Hepatocyte (in vitro differentiated cells): ENCODE measurements at places on chromosomes 7 and 10. TPM values are rescaled to one million over a fixed set of nuclear protein-coding genes. Genes with fewer than 3 reads are reported as not detected.
A peak's percentile ranks its signal among the peaks of the same experiment; 100 is the strongest.

DNA sequence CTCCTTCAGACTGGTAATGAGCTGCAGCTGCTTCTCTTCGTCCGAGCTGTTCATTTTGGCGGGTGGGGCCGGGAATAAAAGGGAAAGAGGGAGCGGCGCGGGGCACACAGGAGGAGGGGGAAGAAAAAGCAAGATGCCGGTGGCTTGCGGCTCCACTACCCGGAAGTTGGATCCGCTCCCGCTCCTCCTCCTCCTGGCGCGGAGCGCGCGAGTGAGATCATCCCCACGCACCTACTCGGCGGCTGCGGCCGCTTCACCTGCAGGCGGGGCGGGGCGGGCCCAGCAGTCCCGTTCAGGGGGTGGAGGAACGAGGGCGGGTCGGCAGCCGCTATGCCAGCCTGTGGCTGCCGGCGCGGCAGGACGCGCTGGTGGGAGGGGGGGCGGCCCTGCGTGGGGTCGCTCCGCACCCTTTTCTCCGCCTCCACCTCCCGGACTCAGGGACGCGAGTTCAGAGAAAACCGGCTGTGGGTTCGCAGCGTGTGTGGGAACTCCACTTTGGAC is at the start of gene SHTN1:
Gene SHTN1, minus strand, starts transcription at position 162 of the 501 bp plus-strand sequence. Its CDS starts 108 bp downstream, at position 54.
- peak within 1 kb of the TSS; percentile 93 for H3K4me3 ChIP-seq
- no peaks in the 10 kb centered on the region for H3K27me3 ChIP-seq
- peak; percentile 93 for DNase-seq
- peak within 1 kb of the TSS; percentile 98 for H3K27ac ChIP-seq
- H3K36me3 ChIP-seq = no peaks in the 10 kb centered on the region

- peaks cover 10% of the 10 kb centered on the region for H3K4me1 ChIP-seq
- peak overlapping the region; percentile 24 for H3K27ac ChIP-seq
- H3K36me3 ChIP-seq = no peaks in the 10 kb centered on the region
- no peak overlapping the region for H3K4me3 ChIP-seq
- no peaks in the 10 kb centered on the region for H3K27me3 ChIP-seq
Observed at GRCh38 chr10:13102002-13102794, 2.2 kb downstream of the OPTN start.

- H3K4me1 ChIP-seq = peaks cover 14% of the 10 kb centered on the region
- no peak overlapping the region for H3K4me3 ChIP-seq
- peak overlapping the region; percentile 50 for H3K27ac ChIP-seq
- H3K36me3 ChIP-seq = no peaks in the 10 kb centered on the region
Observed at GRCh38 chr7:158498443-158499081, 89.1 kb downstream of the PTPRN2 start.

GRCh38 chr7:43557831-43558495 is 24.9 kb upstream of the STK17A start:
- H3K4me1 ChIP-seq = no peaks in the 10 kb centered on the region
- no peak for DNase-seq
- H3K4me3 ChIP-seq = no peak overlapping the region
- no peaks in the 10 kb centered on the region for H3K36me3 ChIP-seq

- DNase-seq = no peak
- no peaks in the 10 kb centered on the region for H3K36me3 ChIP-seq
- no peaks in the 10 kb centered on the region for H3K27me3 ChIP-seq
- H3K4me3 ChIP-seq = no peak overlapping the region
Observed at GRCh38 chr10:120999868-121000267, 148.7 kb downstream of the WDR11 start.

GRCh38 chr7:113784316-113784715 is 134.5 kb downstream of the PPP1R3A start:
- DNase-seq = no peak
- no peaks in the 10 kb centered on the region for H3K27me3 ChIP-seq
- no peak overlapping the region for H3K4me3 ChIP-seq
- no peaks in the 10 kb centered on the region for H3K36me3 ChIP-seq
- peak overlapping the region; percentile 54 for H3K27ac ChIP-seq

- no peaks in the 10 kb centered on the region for H3K27me3 ChIP-seq
- H3K4me3 ChIP-seq = no peak overlapping the region
- no peaks in the 10 kb centered on the region for H3K36me3 ChIP-seq
- DNase-seq = no peak
Observed at GRCh38 chr7:5657901-5658300, 123.6 kb downstream of the RNF216 start.

GRCh38 chr10:30431435-30431911 is 2.5 kb upstream of the MAP3K8 start:
- peak overlapping the region; percentile 44 for H3K27ac ChIP-seq
- H3K36me3 ChIP-seq = no peaks in the 10 kb centered on the region
- H3K4me3 ChIP-seq = no peak overlapping the region
- H3K4me1 ChIP-seq = peaks cover 10% of the 10 kb centered on the region

DNA sequence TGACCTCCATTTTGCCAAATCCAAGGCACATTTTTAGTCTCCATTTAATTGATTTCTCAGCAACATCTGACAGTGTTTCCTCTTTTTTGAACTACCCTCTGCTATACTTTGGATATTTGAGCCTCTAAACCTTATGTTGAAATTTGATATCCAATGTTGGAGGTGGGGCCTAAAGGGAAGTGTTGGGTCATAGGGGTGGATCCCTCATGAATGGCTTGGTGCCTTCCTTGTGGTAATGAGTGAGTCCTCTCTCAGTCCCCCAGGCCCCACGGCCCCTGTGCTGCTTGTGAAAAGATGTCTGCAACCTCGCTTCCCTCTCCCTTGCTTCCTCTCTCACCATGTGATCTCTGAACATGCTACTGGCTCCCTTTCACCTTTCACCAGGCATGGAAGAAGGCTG is 96.8 kb upstream of the DGKB start:
- peak overlapping the region; percentile 52 for H3K27ac ChIP-seq
- peaks cover 10% of the 10 kb centered on the region for H3K4me1 ChIP-seq

DNA sequence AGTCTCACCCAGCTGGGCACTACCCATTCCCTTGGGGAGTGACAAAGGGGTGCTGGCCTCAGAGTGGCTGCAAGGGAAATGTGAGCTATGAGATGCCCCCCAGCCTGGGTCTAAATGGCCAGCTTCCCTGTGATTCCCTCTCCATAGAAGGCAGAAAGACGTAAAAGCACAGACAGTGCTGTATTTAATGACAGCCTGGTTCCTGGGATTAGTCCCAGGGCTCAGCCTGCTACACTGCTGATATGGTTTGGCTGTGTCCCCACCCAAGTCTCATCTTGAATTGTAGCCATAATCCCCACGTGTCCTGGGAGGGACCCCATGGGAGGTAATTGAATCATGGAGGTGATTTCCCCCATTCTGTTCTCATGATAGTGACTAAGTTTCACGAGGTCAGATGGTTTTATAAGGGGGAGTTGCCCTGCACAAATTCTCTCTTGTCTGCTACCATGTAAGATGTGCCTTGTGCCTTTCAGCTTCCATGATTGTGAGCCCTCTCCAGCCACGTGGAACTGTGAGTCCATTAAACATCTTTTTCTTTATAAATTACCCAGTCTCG is 23.9 kb upstream of the CALN1 start:
- H3K4me1 ChIP-seq = peaks cover 5% of the 10 kb centered on the region
- H3K4me3 ChIP-seq = no peak overlapping the region
- no peaks in the 10 kb centered on the region for H3K27me3 ChIP-seq

DNA sequence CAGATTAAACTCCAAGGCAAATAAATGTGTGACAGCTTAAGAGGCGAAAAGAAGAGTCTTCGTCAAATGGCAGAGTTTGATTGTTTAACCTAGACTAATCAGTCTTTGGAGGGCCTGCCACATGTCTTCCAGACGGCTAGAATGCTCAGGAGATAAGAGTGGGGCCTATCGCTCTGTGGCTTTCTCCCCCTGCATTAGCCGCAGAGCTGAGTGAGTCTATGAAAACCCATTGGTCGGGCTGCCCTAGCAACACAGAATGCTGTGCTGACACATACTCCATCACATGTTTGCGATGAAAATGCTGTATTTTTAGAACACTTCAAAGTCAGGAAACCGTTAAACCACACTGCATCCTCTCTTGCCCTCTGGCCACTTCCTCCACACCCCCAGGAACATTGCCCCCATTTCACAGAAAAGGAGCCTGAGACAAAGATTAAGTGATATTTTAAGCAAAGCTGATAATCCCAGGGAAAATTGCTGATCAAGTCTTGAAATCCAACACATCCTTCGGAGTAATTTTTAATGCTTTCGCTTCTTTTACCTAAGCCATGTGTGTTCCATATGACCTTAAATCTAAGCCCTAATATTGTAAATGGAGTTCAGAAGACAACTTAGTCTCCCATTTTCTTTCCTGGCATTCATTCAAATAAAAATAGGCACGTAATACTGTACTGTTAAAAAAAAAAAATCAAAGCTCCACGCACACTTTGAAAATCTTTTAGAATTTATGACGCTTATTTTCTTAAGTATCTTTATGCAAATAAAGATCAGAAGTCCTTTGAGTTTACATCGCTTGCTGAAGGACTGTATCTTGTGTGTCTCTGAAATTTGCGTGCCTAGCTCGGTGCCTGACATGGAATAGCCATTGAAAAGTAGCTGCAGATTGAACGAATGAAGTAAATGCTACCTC is 161.2 kb downstream of the CELF2 start:
- no peak overlapping the region for H3K4me3 ChIP-seq
- no peaks in the 10 kb centered on the region for H3K36me3 ChIP-seq
- H3K27ac ChIP-seq = peak overlapping the region; percentile 5
- peak; percentile 55 for DNase-seq
- peaks cover 8% of the 10 kb centered on the region for H3K4me1 ChIP-seq
- H3K27me3 ChIP-seq = no peaks in the 10 kb centered on the region

DNA sequence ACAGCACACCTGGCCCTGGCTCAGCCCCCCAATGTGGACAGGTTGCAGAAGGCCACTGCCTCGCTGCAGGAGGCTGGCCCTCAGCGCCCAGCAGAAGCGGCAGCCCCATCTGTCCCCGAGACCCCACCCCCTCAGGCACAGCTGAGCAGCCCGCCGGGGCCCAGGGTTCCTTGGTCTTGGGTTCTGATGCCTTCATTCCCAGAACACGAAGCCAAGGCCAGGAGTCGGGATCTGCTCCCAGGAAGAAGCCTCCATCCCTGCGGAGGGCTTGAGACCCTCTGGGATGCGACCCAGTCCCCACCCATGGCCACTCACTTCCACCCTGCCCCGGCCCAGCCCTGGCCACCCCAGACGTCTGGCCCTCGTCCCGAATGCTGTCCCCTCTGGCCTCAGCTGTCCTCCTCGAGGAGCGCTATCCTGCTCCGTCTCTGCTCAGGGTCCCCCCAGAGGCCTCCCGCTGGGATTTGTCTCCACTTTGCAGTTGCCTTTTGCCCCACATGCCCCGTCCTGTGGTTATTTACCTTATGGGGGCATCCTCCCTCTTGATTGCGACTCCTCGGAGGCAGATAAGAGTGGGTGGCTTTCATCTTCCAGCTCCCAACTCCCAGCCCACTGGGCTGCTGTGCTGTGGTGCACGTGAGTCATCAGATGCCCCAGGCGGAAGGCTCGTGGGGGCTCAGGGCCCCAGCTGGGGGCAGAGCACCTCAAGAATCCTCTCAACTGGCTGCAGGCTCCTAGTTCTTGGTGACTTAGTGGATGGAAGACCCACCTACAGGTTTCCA is 97.5 kb downstream of the MKI67 start:
- H3K36me3 ChIP-seq = no peaks in the 10 kb centered on the region
- H3K4me3 ChIP-seq = no peak overlapping the region
- no peaks in the 10 kb centered on the region for H3K4me1 ChIP-seq
- no peaks in the 10 kb centered on the region for H3K27me3 ChIP-seq
- no peak for DNase-seq
- no peak overlapping the region for H3K27ac ChIP-seq

GRCh38 chr7:19210893-19211413 is 65.7 kb upstream of the FERD3L start:
- H3K4me1 ChIP-seq = peaks cover 11% of the 10 kb centered on the region
- DNase-seq = peak; percentile 8

DNA sequence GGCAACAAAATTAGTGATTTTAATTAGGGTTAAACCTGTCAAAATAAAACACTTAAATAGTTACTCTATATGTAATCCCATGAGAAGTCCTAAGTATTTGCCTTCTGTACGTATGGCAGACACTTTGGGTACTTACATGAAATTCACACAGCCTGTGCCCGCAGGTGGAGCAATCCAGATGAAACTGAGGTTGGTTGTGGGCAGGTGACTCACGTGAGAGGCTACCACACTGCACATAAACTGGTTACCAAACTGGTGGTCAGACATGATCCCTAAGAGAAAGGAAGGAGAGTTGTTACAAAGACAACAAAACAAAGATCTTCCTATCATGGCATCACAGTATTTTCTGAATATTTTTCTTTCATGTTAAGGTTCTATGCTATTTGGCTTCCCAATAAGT is 156.1 kb downstream of the RELN start:
- DNase-seq = no peak
- H3K27me3 ChIP-seq = no peaks in the 10 kb centered on the region
- no peaks in the 10 kb centered on the region for H3K36me3 ChIP-seq
- H3K27ac ChIP-seq = no peak overlapping the region
- H3K4me3 ChIP-seq = no peak overlapping the region

GRCh38 chr10:29820890-29821461 is 186.2 kb upstream of the SVIL start:
- H3K36me3 ChIP-seq = no peaks in the 10 kb centered on the region
- H3K4me1 ChIP-seq = no peaks in the 10 kb centered on the region
- no peak for DNase-seq
- H3K4me3 ChIP-seq = no peak overlapping the region

DNA sequence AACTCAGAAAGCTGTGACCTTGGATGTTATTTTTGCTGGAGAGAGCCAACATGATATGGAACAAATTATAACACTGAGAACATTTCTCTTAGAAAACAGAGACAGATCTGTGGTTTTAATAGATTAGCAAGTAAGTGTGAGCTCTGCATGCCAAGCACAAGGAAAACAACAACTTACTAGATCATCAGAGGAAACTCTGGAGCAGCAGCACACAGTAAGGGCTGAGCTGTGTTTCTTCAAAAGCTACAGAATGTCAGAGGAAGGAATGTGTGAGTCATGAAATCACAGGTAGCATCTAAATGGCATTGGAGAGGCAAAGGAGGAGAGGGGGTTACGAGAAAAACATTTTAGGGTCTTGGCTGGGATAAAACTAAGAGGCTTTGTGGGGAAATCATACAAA is 283.4 kb upstream of the FZD8 start:
- no peaks in the 10 kb centered on the region for H3K27me3 ChIP-seq
- DNase-seq = no peak
- no peak overlapping the region for H3K4me3 ChIP-seq

GRCh38 chr10:17062009-17062408 is 67.6 kb downstream of the CUBN start:
- H3K27me3 ChIP-seq = no peaks in the 10 kb centered on the region
- peaks cover 20% of the 10 kb centered on the region for H3K4me1 ChIP-seq
- H3K36me3 ChIP-seq = no peaks in the 10 kb centered on the region
- no peak overlapping the region for H3K4me3 ChIP-seq
- H3K27ac ChIP-seq = peak overlapping the region; percentile 88
- no peak for DNase-seq

SORCS1 gene
- total RNA-seq = 3.7 and 4.6 TPM in 2 replicates

INTS1 gene
- 15.5 and 30.0 TPM in 2 replicates for total RNA-seq

ELOVL3 gene
- 0.40 TPM in 1 of 2 replicates, not detected in the other for total RNA-seq

SP8 gene
- total RNA-seq = 0.12 and 1.0 TPM in 2 replicates

FOXI2 gene
- not detected in 2 replicates for total RNA-seq

CFAP70 gene
- total RNA-seq = 1.8 and 3.9 TPM in 2 replicates

ITGA8 gene
- 16.8 and 17.3 TPM in 2 replicates for total RNA-seq

CPA2 gene
- total RNA-seq = 198 and 298 TPM in 2 replicates

SAP25 gene
- total RNA-seq = not detected in 2 replicates

GIMAP6 gene
- 0.27 and 1.0 TPM in 2 replicates for total RNA-seq

EFCAB10 gene
- total RNA-seq = 0.12 TPM in 1 of 2 replicates, not detected in the other

AGMO gene
- 7.3 and 8.0 TPM in 2 replicates for total RNA-seq

PWWP2B gene
- 15.1 and 18.0 TPM in 2 replicates for total RNA-seq
